ENCODE measurements at places on chromosomes 2 and 18. TPM values are rescaled to one million over a fixed set of nuclear protein-coding genes. Genes with fewer than 3 reads are reported as not detected.
A peak's percentile ranks its signal among the peaks of the same experiment; 100 is the strongest.

DNA sequence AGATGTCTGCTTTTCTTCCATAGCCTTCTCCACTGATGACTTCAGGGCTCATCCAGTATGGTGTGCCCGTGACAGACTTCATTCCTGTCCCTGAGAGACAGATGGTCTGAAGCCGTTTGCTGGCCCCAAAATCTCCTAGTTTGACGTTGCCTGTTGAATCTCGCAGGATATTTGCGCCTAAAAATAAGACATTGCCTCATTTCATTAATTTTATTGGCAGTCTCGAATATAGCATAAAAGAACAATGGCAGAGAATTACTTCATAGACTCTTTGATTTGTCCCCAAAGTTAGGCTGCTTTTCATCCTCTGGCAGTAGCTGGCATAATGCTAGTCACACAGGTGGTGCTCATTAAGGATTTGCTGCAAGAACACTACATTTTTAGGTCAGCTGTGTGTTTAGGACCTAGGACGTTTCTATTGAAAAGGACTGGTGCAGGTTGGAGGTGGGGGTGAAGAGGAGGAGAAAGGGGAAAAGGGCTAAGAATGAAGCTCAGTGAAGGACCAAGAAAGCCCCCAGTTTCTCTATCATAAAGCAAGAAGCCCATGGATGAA lies 14.7 kb upstream of the ERCC3 start:
- no peak for DNase-seq

- peak; percentile 83 for DNase-seq
These were observed 34.4 kb upstream of the TRAPPC8 start for GRCh38 chr18:31977270-31977872.

Gene WNT10A
- total RNA-seq: 2.9 TPM

Gene INPP5D
- total RNA-seq: 145 TPM

Gene ALPP
- total RNA-seq: not detected

- no peak for DNase-seq
These were observed 3.4 kb downstream of the VSNL1 start for GRCh38 chr2:17543848-17544247.

DNA sequence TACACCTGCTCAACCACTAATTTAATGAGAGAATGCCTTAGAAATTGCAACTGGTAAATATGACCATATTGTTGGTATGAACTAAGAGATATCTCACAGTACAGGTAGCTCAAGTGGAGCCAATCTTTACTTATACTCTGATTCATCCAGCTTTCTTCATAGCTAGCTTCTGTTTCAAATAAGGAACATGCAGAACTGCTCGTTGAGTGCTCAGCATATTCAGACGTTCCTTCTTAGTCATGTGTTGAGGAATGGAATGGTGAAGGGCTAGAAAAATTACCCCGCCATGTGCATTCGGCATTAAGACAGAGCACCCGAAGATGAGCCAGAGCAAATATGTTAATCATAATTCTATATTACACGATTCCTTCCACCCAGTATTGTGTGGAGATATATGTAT lies 144.0 kb upstream of the VRK2 start:
- DNase-seq: no peak

Gene CASP10
- total RNA-seq: 0.48 TPM

DNA sequence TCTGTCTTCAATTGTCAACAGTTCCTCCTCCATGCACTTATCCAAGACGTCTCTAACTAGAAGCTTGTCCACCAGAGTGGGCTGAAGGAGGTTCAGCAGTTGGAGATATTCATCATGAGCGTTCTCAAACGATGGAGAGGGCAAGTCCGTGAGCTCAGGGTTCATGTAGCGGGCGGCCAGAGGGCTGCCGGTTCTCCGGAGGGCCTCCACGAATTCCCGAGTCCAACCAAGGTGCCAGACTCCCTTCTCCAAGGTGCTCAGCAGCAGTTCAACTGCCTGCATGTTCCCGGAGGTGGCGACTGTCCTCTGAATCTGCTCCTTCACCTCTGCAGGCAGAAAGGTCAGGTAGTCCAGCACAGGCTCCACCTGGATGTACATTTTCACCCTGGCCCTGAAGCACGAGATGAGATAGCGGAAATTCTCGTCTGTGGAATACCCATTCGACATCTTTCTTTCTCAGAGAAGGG lies 590 bp downstream of the IFIH1 start:
- no peak for DNase-seq

GRCh38 chr2:238165288-238165921 lies 6.6 kb downstream of the ERFE start:
- DNase-seq: no peak

- DNase-seq: no peak
These were observed 241.2 kb upstream of the NCKAP5 start for GRCh38 chr2:133809485-133809884.

- no peak for DNase-seq
These were observed 28.1 kb upstream of the THOC1 start for GRCh38 chr18:295756-296490.

DNA sequence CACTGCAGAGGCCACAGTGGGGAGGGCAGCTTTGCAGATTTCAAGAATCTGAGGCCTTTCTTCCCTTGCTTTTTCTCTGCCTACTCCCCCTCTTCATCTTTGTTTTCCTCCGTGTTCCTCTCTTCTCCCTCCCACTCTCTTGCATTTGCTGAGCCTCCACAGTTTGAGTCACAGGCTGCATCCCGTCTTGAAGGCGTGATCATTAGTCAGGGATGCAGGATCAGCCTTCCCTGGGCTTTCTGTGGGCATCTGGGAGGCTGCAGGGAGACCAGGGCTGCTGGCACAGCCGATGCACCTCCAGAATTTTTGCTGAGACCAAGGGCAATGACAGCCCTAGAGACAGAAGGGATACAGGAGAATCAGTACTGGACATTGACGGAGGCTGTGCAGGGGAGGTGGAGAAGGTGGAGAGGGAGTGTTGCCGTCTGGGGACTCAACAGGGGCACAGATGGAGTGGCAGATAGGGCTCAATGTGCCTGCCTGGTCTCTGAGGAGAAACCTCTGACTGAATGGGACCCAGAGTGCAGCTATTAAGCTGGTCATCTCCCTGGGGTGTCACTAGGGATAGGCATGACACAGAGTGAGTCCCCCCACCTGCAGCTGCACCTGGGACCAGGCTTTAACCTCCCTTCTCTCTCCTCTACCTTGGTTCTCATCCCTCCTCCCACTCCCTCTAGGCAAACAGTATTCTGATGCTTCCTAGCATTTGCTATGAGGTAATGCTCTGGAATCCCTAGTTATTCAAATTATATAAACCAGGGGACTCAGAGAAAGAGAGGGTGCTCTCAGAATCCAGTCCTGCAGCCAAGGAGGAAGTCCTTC lies 29.0 kb upstream of the DNAJC27 start:
- no peak for DNase-seq

GRCh38 chr18:45571195-45571594 lies 44.1 kb upstream of the SLC14A2 start:
- DNase-seq: no peak

DNA sequence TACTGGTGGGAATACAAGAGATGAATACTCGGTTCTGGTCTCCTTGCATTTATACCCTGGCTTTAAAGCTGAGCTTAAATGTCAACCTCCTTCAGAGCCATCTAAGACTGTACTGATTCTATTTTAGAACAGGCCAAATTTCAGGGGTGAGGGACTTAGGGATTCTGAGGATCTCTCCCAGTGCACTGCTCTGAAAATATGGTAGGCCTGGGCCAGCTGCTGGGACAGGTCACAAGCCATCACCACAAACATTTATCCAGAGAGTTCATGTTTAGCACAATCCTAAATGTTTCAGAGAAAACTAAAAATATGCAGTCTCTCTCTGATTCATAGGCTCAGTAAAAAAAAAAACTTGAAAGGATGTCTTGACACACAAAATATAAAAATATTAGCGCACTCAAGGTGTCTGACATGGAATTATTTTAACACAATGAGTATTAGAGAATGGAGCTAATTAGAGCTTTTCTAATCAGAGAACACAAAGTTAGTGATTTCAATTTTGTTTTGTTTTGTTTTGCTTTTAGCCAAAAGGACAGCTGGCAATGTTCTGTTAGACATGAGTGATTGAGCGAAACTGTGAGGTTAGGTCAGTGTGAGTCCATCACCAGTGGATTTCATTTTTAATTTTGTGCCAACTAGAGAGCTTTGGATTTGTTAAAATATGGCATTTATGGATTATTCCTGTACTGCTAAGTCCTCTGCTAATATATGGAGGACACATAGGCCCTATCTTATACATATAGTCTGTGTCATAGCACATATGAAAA lies 38.8 kb downstream of the MFSD6 start:
- no peak for DNase-seq

- DNase-seq: peak; percentile 97
These were observed 38.8 kb upstream of the BMP10 start for GRCh38 chr2:68909793-68910674.

Gene SF3B6
- total RNA-seq: 285 TPM

GRCh38 chr18:10121786-10122515 lies 208.1 kb downstream of the VAPA start:
- no peak for DNase-seq

GRCh38 chr18:23380817-23381216 lies 72.3 kb upstream of the RIOK3 start:
- DNase-seq: no peak

DNA sequence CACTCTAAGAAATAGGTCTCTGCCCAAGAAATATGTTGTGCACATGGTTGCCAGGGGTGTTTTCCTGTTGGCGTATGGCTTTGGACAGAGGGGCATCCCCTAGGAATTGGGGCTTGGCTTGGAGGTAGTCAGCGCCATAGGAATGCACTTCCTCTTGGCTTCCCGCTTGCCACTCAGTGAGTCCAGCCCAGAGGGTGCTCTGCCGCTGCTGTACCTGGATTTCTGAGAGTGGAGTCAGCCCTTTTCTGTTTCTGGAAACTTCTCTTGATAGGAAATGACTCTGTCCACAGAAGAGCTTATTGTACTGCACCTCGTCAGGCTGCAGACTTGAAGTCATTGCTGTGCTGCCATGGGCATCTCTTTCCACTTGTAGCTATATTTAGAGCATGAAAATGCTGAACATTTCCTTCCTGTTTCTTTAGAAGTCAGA lies 116.7 kb upstream of the MGAT5 start:
- no peak for DNase-seq

DNA sequence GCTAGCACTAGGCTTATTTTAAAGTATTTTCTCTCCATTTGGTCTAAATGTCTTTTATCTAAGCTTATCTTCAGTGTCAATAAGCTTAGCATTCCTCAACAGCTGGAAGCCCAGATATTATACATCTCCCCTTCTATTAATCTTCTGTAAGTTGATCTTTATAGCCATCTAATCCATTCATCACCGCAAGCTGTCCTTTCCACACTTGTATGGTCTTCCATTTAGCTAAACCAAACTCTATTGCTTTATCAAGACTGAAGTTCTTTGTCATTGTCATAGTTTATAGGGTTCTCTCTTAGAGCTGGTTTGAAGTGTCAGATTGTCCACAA lies 101.3 kb upstream of the GPR45 start:
- DNase-seq: no peak

DNA sequence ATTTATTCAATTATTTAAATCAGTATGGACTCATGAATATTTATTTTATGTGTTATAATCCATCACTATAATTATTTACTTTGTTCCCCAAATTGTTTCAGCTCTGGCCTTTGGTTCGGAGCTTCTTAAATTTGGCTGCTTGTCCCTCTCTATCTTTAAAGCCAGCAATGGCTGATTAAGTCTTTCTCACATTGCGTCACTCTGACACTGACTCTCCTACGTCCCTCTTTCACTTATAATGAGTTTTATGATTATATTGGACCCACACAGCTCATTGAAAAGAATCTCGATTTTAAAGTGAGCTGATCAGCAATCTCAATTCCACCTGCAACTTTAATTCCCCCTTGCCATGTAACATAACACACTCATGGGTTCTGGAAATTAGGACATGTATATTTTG lies 185.2 kb upstream of the SLC39A10 start:
- no peak for DNase-seq

- DNase-seq: no peak
These were observed 12.6 kb downstream of the AGAP1 start for GRCh38 chr2:235506291-235506996.

- no peak for DNase-seq
These were observed 70.9 kb downstream of the MAP3K20 start for GRCh38 chr2:173146590-173146989.

- DNase-seq: no peak
These were observed 13.3 kb upstream of the SP3 start for GRCh38 chr2:173978447-173978846.

DNA sequence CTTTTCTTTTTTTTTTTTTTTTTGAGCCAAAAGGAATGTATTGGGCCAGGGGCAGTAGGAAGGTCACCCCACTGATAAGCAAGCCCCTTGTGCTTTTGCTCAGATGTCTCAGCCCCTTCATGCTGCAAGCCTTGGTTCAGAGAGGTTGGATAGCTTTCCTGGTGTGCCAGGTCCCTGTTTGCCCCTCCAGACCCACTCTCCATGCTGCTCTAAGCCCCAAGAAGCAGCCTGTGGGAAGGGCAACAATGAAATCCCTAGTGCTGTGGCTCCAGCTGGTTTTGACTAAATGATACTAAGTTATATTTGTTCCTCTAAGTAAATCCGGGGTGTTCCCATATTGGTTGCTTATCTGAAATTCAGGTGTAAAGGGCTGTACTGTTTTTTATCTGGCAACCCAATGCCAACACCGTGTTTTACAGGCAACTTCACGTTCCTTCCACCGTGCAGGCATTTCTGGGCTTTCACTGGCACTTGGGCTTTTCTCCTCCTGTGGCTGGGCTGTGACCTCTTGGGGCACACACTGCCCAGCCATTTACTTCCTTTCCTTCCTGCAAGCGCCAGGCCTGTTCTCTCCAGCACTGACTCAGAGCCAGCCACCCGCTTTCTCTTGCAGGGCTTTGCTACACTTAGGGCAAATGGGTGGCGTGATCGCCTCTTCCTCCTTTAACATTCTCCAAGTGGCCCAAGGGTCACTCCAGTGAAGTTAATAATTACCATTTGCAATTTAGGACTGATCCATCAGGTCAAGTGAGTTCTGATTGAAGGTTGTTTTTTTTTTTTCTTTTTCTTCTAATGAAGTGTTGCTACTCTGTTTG lies 21.6 kb downstream of the MERTK start:
- no peak for DNase-seq

GRCh38 chr2:174753038-174753633 lies 11.1 kb downstream of the CHRNA1 start:
- no peak for DNase-seq

Gene MYO5B
- total RNA-seq: not detected

DNA sequence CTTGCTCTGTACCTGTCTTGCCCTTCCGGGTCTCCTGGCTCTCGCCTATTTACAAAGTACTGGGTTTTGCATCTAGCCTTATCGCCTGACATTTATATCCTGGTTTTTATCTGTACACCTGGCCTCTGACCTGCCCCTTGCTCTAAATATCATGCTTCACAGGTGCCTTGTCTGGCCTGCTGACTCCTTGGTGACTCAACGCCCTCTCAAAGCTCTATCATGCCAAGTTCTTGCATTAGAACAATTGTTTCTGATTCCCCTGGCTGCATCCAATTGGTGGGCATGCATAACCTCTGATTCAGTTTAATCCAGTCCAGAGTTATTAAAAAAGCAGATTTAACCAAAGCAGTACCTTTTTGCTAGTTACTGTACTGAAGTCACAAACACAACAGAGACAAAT lies 113.9 kb upstream of the CCDC68 start:
- DNase-seq: no peak
